ENCODE measurements at places on chromosomes 6 and 20.

GRCh38 chr6:42028234-42029061 is 21.9 kb upstream of the TAF8 start:
- DNase-seq = no peak

DNA sequence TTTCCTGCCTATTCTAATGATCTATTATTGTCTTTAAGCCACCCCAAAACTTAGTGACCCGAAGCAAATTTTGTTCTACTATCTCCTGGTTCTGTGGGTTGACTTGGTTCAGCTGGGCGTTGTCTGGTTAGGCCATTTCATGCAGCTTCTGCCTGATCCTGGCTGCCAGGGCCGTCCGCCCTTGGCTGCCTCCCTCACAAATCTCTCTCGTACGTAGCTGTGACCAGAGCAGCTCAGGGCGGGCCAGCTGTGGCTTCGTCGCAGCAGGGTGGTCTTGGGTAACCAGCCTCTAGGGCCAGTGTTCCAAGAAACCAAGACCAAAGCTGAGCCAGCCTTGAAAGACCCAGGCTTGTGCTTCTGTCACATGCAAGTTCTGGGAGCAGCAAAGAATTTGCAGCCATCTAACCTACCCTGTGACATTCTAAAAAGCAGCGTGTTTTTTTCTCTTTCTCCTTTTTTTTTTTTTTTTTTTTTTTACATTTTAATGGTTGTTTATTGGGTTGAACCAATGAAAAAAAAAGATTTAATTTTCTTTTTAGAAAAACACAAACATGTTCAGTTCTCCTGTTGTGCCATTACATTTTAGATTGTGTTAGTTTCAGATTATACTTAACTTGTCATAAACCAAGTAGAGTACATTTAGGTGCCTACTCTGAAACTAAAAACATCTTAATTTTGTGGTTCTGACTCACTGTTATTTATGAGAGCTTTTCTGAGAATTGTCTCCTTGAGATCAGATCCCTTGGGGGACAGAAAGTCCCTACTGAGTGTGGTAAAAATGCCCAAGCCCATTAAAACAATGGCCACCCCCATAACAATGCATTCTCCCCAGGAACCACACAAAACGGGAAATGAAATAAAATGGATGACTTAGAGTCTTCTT is 83.9 kb downstream of the ZDHHC14 start:
- no peak for DNase-seq

GRCh38 chr6:138109042-138109997 is 2.1 kb upstream of the PERP start:
- peak; percentile 30 for DNase-seq

DNA sequence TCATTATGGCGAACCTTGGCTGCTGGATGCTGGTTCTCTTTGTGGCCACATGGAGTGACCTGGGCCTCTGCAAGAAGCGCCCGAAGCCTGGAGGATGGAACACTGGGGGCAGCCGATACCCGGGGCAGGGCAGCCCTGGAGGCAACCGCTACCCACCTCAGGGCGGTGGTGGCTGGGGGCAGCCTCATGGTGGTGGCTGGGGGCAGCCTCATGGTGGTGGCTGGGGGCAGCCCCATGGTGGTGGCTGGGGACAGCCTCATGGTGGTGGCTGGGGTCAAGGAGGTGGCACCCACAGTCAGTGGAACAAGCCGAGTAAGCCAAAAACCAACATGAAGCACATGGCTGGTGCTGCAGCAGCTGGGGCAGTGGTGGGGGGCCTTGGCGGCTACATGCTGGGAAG is 22.5 kb upstream of the PRND start:
- no peak for DNase-seq

GRCh38 chr6:152121910-152122309 is 314.4 kb downstream of the ESR1 start:
- DNase-seq = no peak

GRCh38 chr6:110690106-110690654 is 125.1 kb downstream of the CDK19 start:
- DNase-seq = no peak

All from D721Med (cell line).